AG04450 (cell line): ENCODE measurements at places on chromosomes 2 and 18. TPM values are rescaled to one million over a fixed set of nuclear protein-coding genes. Genes with fewer than 3 reads are reported as not detected.

CHMP3 gene
- 125 and 154 TPM in 2 replicates for polyA plus RNA-seq

SLC20A1 gene
- 71.8 and 74.8 TPM in 2 replicates for polyA plus RNA-seq

OSBPL6 gene
- polyA plus RNA-seq = 4.5 and 5.0 TPM in 2 replicates

C18orf54 gene
- 2.7 and 3.8 TPM in 2 replicates for polyA plus RNA-seq

MRPS9 gene
- polyA plus RNA-seq = 27.5 and 36.1 TPM in 2 replicates

HOXD8 gene
- not detected in 2 replicates for polyA plus RNA-seq

NT5C1B gene
- not detected in 2 replicates for polyA plus RNA-seq

LYG2 gene
- polyA plus RNA-seq = not detected in 2 replicates

PROKR1 gene
- not detected in 2 replicates for polyA plus RNA-seq

CROCC2 gene
- polyA plus RNA-seq = not detected in 2 replicates

TSPYL6 gene
- not detected in 2 replicates for polyA plus RNA-seq

SULT1C3 gene
- not detected in 2 replicates for polyA plus RNA-seq

RFTN2 gene
- 5.2 and 5.7 TPM in 2 replicates for polyA plus RNA-seq

CPO gene
- 0.12 TPM in 1 of 2 replicates, not detected in the other for polyA plus RNA-seq

SKOR2 gene
- polyA plus RNA-seq = not detected in 2 replicates

SCN7A gene
- polyA plus RNA-seq = 7.0 and 9.8 TPM in 2 replicates

TEKT4 gene
- not detected in 2 replicates for polyA plus RNA-seq

B4GALT6 gene
- 0.40 and 0.50 TPM in 2 replicates for polyA plus RNA-seq

HRH4 gene
- 0.01 TPM in 1 of 2 replicates, not detected in the other for polyA plus RNA-seq

DNA sequence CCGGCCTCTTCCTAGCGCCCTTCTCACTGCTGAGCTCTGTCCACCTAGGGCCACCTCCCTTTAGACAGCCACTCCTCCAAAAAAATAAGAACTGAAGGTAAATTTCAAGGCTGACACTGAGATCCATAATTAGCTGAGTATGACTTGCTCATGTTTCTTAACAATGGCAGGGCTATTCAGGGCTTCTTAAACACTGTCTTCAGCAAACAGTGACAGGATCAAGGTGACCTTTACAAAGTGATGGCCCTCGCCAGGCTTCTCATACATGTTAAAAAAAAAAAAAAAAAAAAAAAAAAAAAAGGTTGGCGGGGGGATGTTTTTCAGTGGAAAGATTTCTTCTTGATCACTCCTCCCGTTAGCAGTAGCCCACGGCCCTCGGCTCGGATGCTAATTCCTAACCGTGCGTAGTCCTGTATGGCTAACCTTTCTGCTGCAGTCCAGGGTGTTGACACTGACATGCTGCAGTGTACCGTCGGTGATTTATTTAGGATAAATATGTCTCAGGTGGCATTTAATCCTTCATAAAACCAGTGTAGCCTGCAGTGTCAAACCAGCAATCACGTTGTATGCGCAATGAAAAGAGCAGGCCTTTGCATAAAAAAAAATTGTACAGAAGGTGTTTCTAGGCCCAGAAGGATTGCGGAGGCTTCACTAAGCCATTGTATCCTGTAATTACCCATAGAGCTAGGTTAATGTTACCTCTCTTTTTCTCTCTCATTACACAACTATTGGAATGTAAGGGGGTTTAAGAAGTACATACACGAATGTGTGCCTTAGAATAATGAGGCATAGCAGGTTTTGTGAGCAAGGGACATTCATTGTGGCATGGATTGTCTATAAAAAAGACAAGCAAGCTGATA is 142.7 kb downstream of the PTGR3 start:
- DNase-seq = no peak

GRCh38 chr2:140880573-140880972 is 1250.2 kb downstream of the LRP1B start:
- DNase-seq = peak; percentile 79

- DNase-seq = no peak
Measured at GRCh38 chr2:210884227-210884626, 327.8 kb downstream of the CPS1 start.

DNA sequence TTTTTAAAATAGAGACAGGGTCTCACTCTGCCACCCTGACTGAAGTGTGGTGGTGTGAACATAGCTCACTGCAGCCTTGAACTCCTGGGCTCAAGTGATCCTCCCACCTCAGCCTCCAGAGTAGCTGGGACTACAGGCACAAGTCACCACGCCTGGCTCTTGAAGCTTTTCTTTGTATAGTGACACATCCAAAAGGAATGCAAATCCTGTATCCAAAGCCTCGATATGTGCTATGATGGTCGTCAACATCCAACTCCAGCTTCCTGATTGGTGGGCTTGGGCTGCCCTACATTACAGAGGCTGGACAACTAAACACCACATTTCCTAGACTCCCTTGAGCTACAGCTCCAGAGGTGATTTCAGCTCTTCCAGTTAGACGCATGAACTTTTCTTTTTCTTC is 101.7 kb upstream of the PGAP1 start:
- DNase-seq = peak; percentile 26

DNA sequence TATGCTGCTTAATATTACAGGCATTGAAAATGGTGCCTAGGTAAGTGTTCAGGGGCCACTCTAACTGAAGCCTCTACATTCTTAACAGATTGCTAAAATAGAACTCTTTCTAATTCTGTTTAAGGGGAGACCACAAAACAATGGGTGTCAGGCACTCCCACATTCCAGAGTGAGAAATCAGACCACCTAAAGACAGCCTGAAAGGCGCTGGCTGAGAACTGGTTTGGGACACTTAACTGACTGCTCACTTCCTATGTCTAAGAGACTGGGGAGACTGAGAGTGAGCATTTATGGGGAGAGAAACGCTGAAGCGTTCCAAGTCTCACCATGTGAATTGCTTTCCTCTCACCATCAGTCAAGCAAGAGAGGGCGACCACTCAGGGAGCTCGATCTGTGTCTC is 108.8 kb upstream of the ITGB6 start:
- DNase-seq = no peak

GRCh38 chr18:79695269-79695668 is 15.7 kb downstream of the CTDP1 start:
- DNase-seq = no peak

GRCh38 chr2:120764991-120765677 is 29.5 kb downstream of the GLI2 start:
- DNase-seq = no peak

- DNase-seq = no peak
Measured at GRCh38 chr2:190887089-190887488, 6.5 kb downstream of the GLS start.

GRCh38 chr2:88639865-88640264 is 12.6 kb upstream of the EIF2AK3 start:
- DNase-seq = no peak

- no peak for DNase-seq
Measured at GRCh38 chr2:239499726-239500573, 99.1 kb upstream of the HDAC4 start.

GRCh38 chr2:898319-898718 is 52.3 kb upstream of the SNTG2 start:
- no peak for DNase-seq

GRCh38 chr2:41880561-41881243 is 167.1 kb upstream of the PKDCC start:
- no peak for DNase-seq

DNA sequence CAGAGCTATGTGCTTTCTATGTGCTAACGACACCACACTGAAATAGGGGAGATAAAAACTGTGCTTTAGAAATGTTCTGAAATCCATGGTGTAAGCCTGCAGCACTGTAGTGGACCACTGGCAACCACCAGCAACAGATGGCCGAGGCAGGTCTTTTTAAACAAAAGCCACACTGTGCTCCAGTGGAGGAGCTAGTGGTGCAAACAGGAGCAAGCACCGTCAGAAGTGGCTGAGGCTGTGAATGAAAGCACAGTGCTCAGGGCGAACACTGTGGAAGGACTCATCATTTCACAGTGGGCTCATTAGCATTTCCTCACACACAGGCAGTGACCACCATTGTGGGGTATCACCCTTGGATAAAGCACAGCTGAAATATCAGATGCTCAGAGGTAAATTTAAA is 22.9 kb upstream of the MTX2 start:
- no peak for DNase-seq

GRCh38 chr2:101518578-101519492 is 43.9 kb upstream of the RFX8 start:
- no peak for DNase-seq

DNA sequence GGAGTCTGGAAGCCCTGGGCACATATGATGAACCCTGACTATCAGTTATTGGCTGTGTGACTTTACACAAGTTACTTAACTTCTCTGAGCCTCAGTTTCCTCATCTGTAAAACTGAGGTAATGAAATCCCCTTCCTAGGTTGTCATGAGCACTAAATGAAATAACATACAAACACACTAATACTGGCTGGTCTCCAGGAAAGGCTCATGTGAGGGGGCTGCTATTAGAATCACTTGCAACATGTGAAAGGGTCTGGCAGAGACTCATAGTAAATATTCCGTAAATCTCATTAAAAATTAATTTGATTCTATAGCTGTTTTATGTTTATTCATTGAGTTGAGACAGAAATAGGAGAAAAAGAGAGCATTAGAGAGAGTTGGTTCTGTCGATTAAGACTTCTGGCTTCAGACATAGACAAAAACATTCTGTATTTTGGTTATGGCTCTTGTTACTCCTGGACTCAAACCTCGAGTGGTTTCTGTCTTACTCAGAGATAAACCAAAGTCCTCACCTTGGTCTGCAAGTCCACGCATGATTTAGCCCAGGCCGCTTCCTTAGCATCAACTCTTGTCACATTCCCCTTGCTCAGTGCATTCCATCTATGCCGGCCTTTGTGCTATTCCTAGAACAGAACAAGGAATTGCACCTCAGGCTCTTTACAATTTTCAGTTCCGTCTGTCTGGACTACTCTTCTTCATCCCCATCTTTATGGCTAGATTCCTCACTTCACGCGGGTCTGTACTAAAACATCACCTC is 139.1 kb downstream of the NXPH2 start:
- no peak for DNase-seq

DNA sequence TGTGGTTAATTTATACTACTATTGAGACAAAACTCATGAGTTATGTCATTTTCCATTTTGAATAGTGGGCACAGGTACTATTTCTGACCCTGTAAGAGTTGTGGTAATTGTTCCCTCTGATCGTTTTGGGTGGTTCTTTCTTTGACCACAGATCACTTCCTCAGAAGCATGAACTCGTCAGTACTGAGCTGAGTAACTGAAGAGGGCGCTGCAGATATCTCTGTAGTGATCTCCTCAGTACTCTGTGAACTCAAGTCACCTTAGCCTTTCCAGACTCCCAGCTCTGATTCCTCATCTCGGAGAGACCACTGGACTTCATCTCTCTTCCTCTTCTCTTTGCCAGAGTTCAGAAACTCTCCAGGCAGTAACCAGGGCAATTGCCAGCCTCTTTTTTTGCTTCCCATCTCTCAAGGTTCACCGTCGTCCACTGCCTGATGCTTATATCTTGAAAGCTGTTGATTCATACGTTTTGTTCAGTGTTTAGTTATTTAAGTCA is 9.4 kb upstream of the IL1RL1 start:
- no peak for DNase-seq

DNA sequence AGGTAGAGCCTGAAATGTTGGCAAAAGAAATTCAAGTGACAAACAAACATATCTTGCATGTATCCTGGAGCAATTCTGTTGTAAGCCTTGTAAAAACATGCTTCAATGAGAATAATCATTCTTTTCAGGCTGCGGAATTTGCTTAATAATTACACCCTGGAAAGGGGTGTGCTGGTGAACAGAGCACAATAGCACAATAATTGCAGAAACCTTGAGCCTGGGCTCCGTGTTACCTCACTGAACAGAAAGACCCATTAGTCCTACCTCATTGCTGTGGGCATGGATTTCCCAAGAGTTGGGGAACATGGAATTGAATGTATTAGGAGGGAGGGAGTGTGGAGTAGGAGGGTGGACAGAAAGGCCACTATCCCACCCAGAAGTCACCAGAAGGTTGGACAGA is 168.0 kb upstream of the ALKAL2 start:
- no peak for DNase-seq

DNA sequence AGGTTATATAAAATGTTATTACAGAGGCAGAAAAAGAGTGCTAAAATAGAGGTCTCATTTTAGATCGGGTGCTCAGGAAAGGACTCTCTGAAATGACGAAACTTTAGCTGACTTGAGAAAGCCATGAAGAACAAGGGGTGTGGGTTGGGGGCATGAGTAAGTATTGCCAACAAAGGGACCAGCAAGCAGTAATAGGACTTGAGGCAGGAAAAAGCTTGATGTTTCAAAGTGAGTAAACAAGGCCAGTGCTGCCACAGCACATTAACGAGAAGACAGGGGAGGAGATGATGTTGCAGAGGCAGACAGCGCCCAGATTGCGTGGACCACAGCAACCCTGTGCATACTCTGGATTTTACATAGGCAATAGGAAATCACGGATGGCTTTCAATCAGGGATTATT is 318.8 kb downstream of the ZEB2 start:
- no peak for DNase-seq

- DNase-seq = no peak
Measured at GRCh38 chr2:147888680-147889079, 43.9 kb downstream of the ACVR2A start.

DNA sequence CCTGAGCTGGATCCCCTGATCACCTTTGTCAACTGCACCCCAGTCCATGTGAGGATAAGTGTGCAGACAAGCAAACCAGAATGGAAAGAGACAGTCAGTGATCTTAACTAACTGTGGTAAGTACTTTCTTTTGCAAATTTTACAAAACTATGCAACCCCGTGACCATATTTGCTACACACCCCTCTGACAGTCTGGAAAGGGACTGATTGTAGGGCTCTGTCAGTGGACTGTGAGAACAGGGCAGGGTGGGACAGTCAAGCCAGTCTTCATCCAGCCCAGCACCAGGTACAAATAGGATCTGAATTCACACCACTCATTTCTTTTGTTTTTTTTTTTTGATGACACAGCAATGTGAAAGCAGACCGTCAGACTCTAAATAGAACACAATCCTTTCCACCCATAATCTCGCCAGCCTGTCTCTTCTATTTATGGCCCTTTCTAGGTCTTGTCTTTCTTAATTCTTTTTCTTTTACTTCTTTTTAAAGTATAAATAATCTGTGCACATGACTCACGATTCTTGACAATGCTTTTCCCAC is 165.6 kb downstream of the ARL6IP6 start:
- DNase-seq = no peak

DNA sequence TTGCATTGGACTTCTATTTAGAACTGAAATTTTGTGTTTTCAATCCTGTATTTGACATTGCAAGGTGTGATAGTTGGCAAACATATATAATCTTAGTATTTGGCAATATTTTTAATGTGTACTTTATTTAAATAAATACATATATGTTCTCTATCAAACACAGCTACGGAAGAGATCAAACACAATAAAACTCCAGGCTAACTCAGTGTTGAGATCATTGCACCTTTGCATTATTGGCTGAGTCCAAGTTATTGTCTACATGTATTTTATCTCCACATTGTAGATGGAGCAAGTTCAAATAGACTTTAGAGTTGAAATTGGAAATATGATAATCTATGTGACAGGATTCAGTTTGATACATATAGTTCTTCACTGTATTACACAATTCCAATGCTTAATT is 176.7 kb downstream of the ST6GAL2 start:
- DNase-seq = no peak
